Mucosa of gallbladder (tissue), 1 donor: ENCODE measurements at places on chromosomes 3 and 15. TPM values are rescaled to one million over a fixed set of nuclear protein-coding genes. Genes with fewer than 3 reads are reported as not detected.

- DNase-seq = no peak
These were observed 184.3 kb upstream of the PPP2R3A start for GRCh38 chr3:135781026-135781815.

- DNase-seq = no peak
These were observed 184.0 kb upstream of the BCL6 start for GRCh38 chr3:187929112-187929816.

DNA sequence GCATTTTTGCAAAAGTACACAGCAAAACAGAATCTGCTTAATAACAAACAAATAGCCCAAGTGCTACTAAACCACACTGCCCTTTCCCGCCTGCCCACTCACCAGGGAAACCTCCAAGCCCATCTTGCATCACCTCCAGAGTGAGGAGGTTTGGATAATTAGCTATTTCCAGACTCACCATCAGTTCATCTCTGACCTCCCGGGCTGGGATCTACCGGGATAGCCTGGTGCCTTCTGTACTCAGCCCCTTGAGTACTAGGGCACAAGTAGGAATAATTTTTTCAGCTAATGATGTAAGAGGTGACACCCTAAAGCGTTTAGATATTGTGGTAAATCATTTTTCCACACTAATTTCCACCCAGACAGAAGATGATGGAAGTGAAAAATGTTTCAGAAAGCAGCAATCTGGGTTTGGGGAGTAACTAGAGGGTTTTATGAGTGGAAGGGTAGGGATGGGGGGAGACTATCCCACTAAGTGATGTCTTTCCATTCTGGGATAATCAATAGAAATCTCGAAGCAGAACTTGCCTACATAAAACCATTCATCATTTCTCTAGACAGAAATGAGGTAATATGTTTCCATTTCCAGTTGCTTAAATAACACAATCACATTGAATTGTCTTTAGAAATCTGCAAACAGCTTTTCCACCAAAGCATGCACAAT, 40.9 kb downstream of the TAFA4 start:
- DNase-seq = no peak

GRCh38 chr15:66638377-66638776, 63.7 kb upstream of the SMAD6 start:
- no peak for DNase-seq

DNA sequence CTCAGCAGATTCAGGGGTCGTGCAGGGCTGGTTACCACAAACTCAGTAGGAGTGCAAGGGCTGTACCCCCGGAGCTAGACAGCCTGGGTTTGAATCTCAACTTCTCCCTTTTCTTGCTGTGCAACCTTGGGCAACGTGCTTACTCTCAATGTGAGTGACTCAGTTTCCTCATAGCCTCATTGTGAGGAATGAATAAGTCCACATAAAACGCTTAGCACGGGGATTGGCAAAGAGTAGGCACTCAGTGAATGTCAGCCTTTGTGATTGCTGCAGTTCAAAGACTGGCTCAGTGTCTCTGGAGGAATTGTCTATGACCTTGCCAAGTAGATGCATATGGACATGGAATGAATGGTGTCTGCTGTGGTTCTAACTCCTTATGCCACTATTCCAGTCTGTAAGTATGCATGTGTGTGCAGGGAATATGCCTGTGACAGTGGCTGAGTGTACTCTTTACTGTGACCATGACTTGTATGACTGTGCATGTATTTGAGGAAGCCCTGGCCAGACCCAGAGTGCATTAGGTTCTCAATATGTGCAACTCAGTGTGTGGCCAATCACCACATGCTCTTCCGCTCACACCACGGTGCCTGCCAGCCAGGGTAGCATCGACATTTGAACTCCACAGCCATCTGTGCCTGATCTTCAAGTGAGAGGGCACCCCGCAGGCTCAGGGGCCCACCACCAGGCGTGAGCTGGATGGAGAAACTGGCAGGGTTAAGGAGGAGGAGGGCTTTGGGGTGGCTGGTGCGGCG, 900 bp upstream of the HYAL3 start:
- no peak for DNase-seq

DNA sequence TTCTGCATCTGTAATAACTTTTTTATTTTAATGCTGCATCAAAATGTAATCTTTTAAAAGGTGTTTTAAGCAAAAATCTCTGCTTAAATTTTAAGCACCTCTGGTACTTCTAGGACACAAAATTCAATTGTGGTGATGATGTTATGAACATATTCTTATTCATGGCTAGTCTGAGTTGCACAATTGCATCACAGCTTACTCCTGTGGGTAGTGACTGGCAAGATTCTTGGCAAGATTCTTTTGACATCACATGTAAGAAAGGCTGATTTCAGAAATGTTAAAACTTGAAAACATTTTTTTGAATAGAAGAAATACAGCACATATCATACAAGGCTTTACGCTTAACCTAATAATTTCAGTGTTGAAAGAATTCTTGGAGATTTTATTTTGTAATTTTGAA, 35.7 kb downstream of the IQCH start:
- DNase-seq = no peak

GRCh38 chr3:16740515-16740914, 135.3 kb upstream of the DAZL start:
- DNase-seq = no peak

- DNase-seq = no peak
These were observed 1021.0 kb downstream of the MCTP2 start for GRCh38 chr15:95252404-95252803.

DNA sequence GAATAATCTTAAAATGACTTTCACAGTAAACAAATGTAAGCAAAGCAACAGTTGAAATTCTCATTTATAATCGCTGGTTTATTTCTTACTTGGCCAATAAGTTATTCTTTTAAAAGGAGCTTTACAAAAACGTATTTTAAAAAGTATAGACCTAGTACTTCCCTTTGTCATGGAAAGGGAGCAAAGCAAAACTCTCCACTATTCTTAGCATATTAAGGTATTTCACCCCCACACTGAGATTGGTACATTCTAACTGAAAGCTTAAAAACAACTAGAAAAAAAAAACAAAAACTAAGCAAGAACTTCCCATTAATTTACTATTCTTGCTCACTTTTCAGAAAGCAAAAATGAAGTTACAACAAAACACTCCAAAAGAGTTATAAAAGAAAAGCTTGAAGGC, 1.5 kb downstream of the ATG3 start:
- no peak for DNase-seq

GRCh38 chr3:133753779-133754164, 7.6 kb downstream of the TF start:
- no peak for DNase-seq

DNA sequence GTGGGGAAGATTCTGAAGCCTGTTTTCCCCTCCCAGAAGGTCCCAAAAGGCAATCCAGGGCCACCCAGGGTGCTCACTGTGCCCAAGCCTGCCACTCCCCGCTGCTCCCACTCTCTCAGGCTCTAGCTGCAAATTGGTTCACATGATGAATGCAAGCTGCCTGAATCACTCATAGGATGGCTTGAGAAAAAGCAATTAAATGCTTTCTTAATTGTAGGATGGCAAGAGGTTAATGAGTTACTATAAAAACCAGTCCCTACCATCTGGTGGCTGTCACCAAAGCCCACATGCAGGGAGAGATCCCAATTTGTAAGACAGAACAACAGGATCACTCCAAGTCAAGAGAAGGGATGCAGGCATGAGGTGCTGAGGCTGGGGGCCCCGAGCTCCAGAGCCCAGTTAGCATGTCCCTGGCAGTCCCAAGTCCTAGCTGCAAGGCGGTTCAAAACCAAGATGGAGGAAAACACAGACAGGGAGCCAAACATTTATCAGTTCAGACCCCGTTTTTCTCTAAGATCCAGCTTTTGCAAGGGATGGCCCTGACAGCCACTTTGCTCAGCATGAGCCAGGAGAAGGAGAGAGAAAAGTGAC, 207.1 kb downstream of the UACA start:
- DNase-seq = no peak

GRCh38 chr3:146818301-146818700, 213.2 kb upstream of the PLSCR5 start:
- no peak for DNase-seq

GRCh38 chr3:188656196-188656982, 502.4 kb downstream of the LPP start:
- DNase-seq = no peak

GRCh38 chr15:58329781-58330671, 101.8 kb upstream of the LIPC start:
- peak; percentile 78 for DNase-seq

- no peak for DNase-seq
These were observed 121.7 kb upstream of the TPM1 start for GRCh38 chr15:62920682-62921502.

GRCh38 chr3:30181581-30181980, 424.8 kb upstream of the TGFBR2 start:
- no peak for DNase-seq

DNA sequence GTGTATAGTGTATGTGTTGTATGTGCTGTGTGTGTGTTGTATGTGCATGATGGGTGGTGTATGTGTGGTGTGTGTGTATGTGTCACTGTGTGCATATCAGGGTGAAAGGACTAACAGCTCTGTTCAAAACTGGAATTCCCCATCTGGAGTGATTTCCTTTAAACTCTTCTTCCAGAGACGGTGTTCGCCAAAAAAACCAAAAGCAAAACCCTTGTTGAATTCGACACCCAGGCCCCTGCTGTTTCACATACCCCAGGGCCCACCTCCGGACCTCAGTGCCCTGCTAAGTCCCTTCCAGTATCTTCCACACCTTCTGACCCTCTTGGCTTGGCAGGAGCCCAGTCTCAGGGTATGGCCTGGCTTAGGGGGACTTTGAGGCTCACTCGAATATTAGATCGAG, 44.9 kb upstream of the SEC13 start:
- DNase-seq = no peak

DNA sequence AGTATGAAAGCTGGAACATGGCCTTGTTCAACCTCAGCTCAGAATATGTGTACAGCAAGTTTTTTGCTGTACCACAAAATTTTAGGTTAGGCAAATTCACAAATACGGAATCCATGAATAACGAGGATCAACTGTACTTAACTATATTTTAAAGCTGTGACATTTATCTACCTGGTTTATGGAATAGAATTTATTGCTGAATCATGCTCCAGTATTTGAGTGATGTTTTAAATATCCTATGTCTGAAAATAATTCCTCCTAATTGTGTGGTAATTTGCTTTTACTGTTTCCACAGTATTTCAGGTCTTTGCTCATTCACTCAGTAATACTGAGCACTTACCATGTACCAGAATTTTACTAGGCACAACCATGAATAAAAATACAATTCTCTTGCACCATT, 29.5 kb downstream of the SEC62 start:
- no peak for DNase-seq

- no peak for DNase-seq
These were observed 20.0 kb downstream of the SHF start for GRCh38 chr15:45167631-45168205.

KCTD6 gene
- total RNA-seq = 11.0 TPM

TRPC1 gene
- total RNA-seq = 9.9 TPM

TMEM40 gene
- total RNA-seq = not detected

ZPLD1 gene
- total RNA-seq = 14.2 TPM

ANKRD34C gene
- not detected for total RNA-seq

LRTM1 gene
- not detected for total RNA-seq

SLC38A3 gene
- 2.2 TPM for total RNA-seq

SPSB4 gene
- 0.29 TPM for total RNA-seq

MUC4 gene
- total RNA-seq = 0.14 TPM

CSPG4 gene
- total RNA-seq = 20.5 TPM

ADGRG7 gene
- total RNA-seq = 2.0 TPM

RAB43 gene
- 36.2 TPM for total RNA-seq

CAND2 gene
- total RNA-seq = 12.1 TPM

SLC12A1 gene
- not detected for total RNA-seq

PFN2 gene
- total RNA-seq = 60.3 TPM

LRRC2 gene
- 1.9 TPM for total RNA-seq
